GDM1 (cell line): ENCODE measurements at places on chromosomes 4 and X.
A peak's percentile ranks its signal among the peaks of the same experiment; 100 is the strongest.

DNA sequence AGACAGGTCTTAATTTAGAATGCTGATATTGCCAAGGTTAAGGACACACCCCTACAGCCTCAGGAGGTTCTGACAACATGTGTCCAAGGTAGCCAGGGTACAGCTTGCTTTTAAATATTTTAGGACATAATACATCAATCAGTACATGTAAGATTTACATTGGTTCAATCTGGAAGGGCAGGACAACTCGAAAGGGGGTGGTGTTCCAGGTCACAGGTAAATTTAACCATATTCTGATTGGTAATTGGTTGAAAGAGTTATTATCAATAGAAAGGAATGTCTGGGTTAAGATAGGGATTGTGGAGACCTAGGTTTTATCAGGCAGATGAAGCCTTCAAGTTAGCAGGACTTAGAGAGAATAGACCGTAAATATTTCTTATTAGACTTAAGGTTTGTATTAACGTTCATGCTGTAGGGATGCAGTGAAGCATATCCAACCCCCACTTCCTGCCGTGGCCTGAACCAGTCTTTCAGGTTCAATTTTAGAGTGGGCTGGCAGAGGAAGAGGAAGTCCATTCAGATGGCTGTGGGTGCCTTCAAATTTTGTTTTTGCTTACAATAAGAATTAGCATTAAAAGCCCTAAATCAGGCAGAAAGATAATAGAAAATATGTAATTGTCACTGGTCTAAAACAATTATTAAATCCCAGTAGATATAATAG, 136.5 kb upstream of the GALNTL6 start:
- DNase-seq: peak; percentile 59

- no peak for DNase-seq
Measured at GRCh38 chr4:40909363-40909876, 159.7 kb downstream of the NSUN7 start.

DNA sequence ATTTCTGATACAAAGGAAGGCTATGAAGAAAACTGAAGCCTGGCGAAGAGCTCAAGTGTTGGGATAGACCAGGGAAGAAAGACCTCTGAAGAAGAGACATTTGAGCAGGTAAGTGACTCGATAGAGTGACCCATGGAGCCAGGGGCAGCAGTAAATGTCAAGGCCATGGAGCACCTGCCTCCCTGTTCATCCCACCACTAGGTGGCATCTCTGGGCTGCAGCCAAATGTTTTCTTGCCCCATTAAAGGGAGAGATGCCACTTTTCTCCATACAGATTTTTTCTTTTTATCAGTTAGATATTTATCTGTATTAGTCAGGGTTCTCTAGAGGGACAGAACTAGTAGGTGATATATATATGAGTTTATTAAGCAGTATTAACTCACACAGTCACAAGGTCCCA, 4.9 kb upstream of the ZNF81 start:
- peak; percentile 21 for DNase-seq

DNA sequence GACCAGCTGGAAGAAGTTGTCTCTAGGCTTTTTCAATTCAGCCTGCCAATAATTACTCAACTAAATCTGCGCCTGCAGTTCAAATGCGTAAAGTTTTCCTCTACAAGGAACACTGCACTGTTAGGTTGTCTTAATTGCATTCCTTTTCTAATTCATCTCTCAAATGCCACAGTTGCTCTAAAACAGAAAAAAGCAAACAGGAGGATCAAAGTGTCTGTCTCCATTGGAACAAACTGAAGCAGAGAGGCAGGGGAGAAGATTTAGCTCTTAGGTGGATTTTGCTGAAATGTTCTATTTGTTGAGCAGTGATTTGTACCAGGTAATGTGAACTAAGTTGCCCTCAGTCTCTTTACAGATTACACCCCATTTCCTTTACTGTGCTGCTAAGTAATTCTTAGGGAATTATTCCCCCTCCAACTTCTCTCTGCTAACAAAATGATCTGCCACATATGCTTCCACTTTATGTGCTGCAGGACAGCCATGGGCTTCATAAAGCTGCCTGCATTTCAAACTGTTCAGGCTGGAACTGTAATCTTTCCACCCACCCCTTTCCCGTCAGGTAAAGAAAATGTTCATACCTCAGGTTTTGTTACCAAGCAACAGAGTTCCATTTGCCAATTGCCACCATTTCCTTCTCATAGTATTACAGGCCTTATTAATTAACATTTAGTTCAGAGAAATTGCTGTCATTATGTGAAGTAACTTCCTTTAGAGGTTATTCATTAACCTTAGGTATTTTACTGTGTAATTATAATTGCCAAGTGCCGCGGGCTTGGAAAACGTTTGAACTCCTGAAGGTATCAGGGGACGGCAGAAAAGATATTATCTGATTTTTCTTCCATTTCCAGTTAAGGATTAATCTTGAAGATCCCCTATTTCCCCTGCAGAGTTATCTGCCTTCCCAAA, 149.3 kb downstream of the SPRY1 start:
- no peak for DNase-seq

GRCh38 chrX:12441381-12442128, 303.3 kb downstream of the FRMPD4 start:
- DNase-seq: no peak

- no peak for DNase-seq
Measured at GRCh38 chr4:40194602-40195161, 2.1 kb upstream of the RHOH start.

DNA sequence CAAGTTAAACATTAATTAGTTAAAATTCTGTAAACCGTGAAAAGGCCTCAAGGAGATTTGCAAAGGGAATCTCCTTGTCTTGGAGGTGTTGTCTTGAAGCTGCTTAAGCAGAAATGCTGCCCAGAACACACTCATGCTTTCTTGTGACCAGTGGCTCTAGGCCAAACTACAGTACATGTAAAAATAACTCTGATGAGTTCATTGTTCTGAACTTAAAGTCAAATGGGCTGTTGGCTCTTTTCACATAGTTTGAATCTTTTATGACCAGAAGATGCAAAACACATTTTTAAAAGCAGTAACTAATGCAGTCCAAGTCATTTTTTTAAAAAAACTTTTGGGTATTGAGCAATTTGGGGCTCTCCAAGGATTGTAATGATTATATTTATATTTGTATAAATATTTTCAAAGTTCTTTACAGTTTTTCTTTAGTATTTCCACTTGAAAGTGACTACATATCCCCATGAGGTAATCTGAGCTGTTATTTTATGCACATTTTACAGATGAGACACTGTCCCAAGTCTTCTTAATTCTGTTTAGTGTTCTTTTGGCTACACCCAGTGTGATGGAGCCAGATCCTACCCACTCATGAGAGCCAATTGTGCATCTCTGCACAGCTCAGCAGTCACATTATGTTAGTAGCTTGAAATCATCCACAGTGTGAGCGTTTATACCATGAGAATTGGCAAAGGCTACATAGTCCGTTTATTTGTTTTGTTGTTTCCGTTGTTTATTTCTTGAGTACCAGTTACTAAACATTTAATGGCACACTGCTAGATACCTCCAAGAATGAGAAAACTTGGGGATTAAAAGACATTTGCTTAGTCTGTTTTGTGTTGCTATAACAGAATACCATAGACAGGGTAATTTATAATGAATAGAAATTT, 112.8 kb upstream of the ATXN3L start:
- DNase-seq: no peak

DNA sequence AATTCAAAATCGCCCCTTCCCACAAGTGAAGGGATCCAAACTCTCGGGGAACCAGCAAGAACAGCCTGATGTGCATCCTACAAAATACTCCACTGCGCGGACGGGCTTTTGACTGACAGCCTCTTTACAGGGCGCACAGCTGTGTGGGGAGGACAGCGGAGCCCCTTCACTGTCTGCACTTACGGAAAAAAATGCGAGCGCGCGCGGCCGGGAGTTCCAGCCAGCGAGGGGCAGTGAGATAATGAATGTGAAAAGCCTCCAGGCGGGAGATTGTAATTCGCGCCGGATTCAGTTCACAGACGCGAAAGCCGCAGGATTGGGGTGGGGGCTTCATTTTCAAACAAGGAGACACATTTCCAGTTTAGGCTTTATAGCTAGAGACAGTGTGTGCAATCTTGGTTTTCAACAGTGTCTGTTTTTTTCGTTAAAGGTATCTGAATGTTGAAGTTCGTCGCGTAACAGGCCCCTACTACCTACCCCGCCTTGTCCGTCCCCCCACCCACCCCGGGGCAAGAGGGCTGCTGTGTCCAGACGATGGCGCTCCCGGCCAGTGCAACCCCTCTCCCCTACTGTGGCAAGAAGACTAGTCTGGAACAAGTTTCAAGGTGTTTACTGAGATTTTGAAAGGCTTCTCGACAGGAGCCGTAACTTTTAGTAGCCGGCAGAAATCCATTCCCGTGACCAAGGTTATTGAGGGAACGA, 1.7 kb upstream of the GPR50 start:
- DNase-seq: no peak

GRCh38 chr4:1053080-1053661, 41.7 kb downstream of the FGFRL1 start:
- DNase-seq: no peak

GRCh38 chr4:190016369-190017289, 10.4 kb downstream of the FRG2 start:
- no peak for DNase-seq

DNA sequence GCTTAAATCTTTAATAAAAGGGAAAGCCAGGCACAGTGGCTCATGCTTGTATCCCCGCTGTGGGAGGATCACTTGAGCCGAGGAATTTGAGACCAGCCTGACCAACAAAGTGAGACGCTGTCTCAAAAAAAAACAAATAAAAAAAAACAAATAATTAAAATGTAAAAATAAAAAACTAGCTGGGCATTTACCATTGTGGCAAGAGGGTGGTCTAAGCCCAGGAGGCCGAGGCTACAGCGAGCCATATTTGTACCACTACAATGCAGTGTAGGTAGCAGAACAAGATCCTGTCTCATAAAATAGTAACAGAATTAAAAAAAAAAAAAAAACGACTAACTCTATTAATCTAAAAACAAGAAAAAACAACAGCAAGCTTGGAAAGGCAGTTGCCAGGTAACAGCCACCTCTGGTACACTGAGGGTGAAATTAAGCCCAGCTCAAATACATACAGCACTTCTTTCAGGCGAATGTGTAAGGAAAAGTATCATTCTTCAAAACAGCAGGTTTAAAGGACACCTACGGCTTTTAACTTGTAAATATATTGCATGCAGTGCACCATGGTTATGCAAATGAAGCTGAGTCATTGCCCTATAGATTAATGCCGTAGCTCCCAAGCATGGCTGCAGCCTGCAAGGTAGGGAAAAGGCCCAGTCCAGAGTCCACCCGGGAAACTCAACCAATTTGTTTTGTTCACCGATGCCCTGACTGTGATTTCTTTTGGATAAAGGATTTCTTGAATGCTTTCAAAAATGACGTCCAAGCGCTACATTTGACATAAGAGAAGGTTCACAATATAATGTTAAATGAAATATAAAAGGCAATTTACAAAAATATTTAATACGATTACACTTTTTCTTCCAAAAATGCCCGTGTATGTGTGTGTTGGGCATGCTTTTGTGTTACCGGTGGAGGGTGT, 14.5 kb upstream of the TXLNG start:
- no peak for DNase-seq

- DNase-seq: no peak
Measured at GRCh38 chr4:120798570-120798969, 124.0 kb downstream of the PRDM5 start.
